Activated naive CD8-positive, alpha-beta T cell treated with anti-CD3 and anti-CD28 coated beads, Interleukin-2, amount 50 U/mL, for 16 hours (primary cell): ENCODE measurements at places on chromosomes 6 and 20.
A peak's percentile ranks its signal among the peaks of the same experiment; 100 is the strongest.

DNA sequence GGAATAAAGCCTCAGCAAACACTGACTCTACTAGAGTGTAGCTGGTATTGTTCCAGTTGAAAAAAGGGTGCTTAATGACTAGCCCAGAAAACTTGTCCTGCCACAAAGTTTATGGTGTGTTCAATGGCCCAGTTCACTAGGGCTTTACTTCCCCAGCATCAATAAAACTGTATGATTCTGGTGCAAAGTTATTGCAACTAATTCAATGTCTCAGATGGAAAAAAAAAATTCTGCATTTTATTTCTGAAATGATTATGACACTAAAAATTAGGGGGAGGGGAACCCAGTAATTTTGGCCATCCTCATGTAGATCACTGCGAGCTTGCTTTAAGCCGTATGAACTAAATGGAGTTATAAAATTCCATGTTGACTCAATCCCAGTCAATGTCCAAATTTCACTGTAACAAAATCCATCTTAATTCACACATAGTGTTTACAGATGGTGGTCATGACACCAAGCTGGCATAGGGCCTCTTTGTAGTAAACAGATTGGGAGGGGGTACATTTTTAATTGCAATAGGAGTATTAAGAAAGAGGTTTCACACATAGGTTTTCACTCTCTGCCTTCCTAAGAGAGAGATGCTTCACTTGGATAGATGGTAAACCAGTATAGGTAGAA lies 41.2 kb downstream of the PTPRK start:
- no peak for DNase-seq

DNA sequence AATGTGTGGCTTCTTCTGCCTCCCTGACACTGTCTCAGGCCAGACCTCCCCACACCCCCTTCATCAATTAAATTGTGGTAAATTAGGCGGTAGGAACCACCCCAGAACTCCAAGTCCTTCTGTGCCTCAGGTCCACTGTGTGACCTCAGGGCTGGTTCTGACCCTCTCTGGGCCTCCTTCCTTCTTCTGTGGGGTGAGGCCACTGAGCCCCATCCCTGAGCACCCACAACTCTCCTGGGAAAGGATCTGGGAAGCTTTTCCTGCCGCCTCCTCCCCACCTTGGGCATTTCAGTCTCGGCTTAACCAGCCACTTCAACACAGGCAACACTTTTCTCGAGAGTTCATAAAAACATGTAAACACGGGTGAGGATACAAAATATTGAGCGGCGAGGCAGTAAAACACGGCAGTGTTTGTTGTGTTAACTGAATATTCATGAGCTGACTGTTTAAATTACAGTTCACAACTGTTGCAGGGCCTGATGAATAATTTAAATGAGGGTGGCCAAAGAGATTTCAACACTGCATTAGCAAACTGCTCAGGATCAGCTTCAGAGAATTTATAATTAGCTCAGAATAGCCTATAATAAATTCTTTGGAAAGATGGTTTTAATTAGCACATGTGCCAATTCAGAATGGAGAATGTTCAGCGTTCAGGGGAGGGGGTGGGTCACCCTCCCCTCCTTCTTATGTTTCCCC lies 112.1 kb downstream of the TOX2 start:
- no peak for DNase-seq

DNA sequence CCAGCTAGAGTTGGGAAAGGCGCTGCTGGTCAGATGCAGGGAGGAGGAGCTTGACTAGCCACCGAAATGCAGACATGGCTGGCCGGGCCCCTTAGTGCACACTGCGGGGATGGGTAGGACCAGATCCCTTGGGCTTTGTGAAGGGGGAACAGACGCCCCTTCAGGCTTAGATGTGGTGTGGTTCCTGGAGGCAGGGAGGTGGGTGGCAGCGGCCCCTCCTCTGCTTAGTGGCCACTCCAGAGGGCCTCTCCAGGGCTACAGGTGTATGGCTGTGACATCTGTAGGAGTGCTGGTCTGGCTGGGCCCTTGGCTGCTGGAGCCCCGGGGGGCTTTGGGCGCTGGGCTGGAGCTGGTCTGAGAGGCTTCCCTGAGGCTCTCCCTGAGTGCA lies 5.9 kb downstream of the CCND3 start:
- no peak for DNase-seq

- no peak for DNase-seq
These were observed 38.9 kb downstream of the ESF1 start for GRCh38 chr20:13745784-13746183.

DNA sequence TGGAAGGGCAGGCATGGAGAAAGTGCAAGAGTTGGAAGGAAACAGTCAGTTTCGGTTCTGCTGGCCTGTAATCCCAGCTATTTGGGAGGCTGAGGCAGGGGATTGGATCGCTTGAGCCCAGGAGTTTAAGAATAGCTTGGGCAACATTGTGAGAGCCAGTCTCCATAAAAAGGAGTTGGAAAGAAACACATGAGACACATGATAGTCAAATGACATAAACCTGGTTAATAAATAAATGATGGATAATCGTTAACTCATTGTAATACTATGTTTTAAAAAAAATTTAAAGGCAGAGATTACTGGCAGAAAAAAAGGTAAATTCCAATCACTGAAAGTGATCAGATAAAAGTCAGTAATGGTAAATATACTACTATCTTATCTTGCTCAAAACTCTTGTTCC lies 37.2 kb upstream of the PHACTR1 start:
- no peak for DNase-seq

GRCh38 chr20:47814632-47815415 lies 29.5 kb upstream of the SULF2 start:
- no peak for DNase-seq

DNA sequence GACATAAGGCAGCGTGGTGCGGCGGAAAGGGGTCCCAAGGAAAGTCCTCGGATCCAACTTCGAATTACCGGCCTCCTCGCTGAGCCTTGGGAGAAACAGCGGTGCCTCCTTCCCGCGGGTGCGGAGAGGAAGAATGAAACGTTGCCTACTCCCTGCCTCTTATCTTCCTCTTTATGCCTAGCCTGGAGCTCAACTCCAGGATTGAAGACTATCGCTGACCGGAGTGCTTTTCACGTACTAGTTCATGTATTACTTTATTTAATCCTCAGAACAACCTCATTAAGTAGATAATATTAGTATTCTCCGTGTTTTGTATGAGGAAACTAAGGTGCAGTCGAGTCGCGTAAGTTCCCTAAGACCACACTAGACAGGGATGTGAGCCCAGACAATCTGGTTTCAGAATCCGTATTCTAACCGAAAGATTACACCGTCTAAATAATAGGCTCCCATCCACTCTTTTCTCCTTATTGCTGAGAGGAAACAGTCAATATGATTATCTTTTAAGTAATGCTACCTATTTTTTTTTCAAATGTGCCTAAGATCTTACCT lies 793 bp upstream of the PDSS2 start:
- no peak for DNase-seq

DNA sequence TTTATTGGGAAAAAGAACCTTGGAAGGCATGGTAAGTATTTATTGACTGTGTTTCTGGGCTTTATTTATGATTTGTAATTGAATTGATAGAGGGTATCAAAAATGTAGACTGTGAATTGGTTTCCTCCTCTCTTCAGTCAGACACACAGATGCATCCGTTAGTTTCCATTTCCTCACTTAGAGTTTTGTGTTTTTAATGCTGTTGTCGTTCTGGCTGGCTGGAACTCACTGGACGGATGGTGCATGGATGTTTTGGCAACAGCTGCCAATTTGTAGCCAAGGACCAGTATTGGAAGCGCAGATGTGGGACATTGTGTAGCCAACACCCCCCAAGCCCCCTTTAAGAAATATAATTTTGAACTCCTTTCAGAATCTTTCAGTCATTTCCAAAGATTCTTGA lies 134.5 kb downstream of the JARID2 start:
- no peak for DNase-seq

GRCh38 chr6:106747139-106747538 lies 117.8 kb downstream of the QRSL1 start:
- no peak for DNase-seq

DNA sequence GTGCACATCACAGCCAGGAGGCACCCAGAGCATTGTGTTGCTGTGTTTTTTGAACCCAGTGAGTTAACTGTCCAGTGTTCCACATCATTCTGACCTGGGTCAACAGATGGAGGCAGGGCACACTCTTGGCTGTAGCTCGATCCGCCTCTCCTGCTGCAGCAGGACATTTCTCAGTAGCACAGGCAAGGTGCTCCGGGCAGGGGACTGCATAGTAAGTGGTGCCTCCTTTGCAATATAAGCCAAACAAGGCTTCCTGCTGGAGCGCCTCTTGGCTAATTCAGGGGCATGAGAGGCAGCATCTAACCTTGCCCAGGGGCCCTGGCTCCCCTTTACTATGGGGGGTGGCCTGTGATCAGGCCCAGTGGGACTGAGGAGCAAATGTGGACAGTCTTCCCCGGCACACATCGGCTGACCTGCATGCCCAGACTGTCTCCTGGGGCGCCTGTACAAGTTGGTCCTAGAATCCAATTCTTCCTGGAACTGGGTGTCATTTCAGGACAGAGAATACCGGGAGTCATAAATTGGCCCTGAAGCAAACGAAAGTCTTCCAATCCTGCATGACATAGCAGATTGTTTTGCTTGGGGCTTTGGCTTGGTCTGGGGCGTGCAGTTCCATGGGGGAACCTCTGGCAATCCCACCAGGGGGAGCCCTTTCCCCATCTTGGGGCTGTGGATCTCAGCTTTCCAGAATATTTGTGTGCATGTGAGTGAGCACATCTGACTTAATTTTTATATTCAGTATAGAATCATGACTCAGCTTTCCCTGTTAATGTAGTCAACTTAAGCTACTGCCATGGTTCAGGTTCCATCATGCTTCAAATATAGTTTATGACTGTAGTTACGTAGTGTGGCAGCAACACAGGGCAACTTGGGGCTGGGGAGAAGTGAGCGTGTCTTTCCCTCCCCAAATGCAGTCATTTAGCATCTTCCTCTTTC lies 56.0 kb upstream of the DDR1 start:
- peak; percentile 64 for DNase-seq

GRCh38 chr6:93088621-93089501 lies 330.5 kb downstream of the EPHA7 start:
- no peak for DNase-seq

GRCh38 chr6:118485601-118486550 lies 62.2 kb upstream of the PLN start:
- DNase-seq = no peak

- no peak for DNase-seq
These were observed 446.0 kb downstream of the QKI start for GRCh38 chr6:163860287-163861081.

DNA sequence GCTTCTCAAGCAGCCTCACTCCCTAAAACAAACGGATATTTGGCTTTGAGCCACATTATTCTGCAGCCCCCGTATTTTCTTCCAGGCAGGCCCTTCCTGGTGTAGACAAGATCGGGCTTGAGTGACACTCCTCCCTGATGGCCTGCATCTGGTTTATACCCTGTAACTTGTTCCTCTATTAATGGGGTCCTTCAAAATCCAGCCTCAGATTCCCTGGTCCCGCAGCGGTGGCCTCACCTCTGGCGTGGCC lies 375 bp upstream of the TMEM14C start:
- DNase-seq = no peak

DNA sequence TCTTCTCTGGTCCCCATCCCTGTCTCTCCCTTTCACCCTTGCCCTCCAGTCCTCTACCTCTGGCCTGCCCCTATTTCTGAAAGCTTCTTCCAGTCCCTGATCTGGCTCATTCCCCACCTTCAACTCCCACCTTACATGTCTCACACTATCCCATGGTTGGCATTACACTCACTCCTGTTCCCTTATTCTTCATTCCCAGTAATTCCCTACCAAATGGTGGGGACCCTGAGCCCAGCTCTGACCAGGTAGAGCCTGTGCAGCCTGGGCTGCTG lies 6.4 kb downstream of the TP53INP2 start:
- DNase-seq = no peak

DNA sequence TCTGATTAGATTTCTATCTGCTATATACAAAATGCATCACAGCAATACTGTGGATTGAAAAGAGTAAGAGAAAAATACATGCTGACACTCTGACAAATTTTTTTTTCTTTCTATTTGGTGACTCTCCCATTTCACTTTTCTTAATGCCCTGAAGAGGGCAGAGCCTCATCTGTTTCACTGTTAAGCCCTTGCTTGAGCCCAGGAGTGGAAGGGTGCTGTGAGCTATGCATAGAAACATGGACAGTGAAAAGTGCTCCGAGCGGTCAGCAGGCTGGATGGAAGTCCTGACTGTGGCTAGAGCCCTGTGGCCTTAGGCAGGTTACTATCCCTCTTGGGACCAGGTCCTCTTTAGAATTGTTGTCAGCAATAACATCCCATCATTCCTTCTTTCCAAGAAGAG lies 17.4 kb upstream of the CSE1L start:
- DNase-seq = no peak

- no peak for DNase-seq
These were observed 19.0 kb upstream of the KIFC1 start for GRCh38 chr6:33372526-33373123.

DNA sequence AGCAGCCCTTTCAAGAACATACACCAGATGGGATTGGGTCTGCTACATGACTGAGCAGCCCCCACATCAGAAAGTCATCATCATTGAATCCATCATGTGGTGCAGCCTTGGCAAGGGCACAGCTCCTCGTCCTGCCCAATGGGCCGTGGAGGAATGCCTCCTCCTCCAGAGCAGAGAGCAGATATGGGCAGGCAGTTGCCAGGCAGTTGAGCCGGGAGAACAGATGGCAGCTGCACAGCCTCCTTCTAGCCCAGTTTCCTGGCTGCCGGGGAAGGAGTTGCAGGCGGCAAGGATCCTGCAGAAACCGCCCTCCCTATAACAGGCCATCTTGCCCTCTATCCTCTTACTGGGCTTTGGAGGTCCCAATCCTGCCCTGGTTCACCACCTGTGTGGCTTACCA lies 11.9 kb upstream of the ZFAND3 start:
- no peak for DNase-seq

GRCh38 chr6:16292432-16292831 lies 54.0 kb downstream of the GMPR start:
- DNase-seq = no peak

DNA sequence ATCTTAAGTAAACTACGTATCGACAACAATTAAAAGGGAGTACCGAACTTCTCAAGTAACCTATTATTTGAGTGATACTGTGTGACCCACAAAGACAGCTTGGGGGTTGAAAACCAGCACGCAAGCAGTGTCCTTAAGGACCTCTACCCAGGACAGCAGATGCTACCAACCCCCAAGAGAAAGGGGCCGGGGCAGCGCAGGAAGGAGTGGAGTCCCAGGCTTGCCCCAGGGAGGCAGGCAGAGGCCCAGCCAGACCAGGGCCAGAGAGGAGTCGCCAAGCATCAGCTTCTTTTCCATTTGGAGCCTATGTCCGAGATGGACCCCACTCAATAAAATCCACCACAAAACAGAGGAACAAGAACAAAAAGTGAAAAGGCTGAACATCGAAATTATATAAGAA lies 11.9 kb downstream of the DIDO1 start:
- no peak for DNase-seq

- DNase-seq = no peak
These were observed 27.4 kb downstream of the MYO6 start for GRCh38 chr6:75776461-75776860.

- no peak for DNase-seq
These were observed 209.8 kb downstream of the TFAP2A start for GRCh38 chr6:10205120-10205519.
